ENCODE measurements at places on chromosomes 1 and 21.

- H3K36me3 ChIP-seq: no peaks in the 10 kb centered on the region
- peaks cover 23% of the 10 kb centered on the region for H3K4me1 ChIP-seq
- H3K27ac ChIP-seq: no peak overlapping the region
- H3K4me3 ChIP-seq: peak overlapping the region; percentile 83
- DNase-seq: no peak
Measured at GRCh38 chr1:1304331-1305299, 3.1 kb downstream of the ACAP3 start.

- no peaks in the 10 kb centered on the region for H3K4me1 ChIP-seq
- no peaks in the 10 kb centered on the region for H3K36me3 ChIP-seq
- H3K27ac ChIP-seq: no peak overlapping the region
- H3K27me3 ChIP-seq: no peaks in the 10 kb centered on the region
- no peak overlapping the region for H3K4me3 ChIP-seq
Measured at GRCh38 chr1:17986156-17986555, 121.4 kb upstream of the IGSF21 start.

- no peak overlapping the region for H3K27ac ChIP-seq
- H3K36me3 ChIP-seq: no peaks in the 10 kb centered on the region
- no peaks in the 10 kb centered on the region for H3K4me1 ChIP-seq
- H3K4me3 ChIP-seq: no peak overlapping the region
Measured at GRCh38 chr1:225748529-225748928, 29.1 kb upstream of the SRP9 start.

DNA sequence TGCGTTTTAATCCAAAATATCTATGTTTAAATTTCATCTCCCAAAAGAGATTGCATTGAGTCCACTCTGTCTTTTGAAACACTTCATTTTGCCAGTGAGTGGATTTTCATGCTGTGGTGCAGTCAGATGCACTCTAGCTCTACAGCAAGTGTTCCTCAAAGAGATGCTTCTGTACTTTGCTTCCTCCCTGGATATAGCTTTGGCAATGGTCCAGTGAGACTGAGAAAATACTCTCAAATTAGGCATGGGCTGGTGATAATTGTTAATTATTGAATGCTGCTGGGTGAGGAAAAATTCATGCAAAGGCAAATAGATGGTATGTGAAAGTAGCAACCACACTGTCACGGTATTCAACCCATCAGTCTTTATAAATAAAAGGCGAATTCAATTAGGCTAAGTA, 396.9 kb downstream of the ADGRL2 start:
- no peaks in the 10 kb centered on the region for H3K4me1 ChIP-seq
- no peaks in the 10 kb centered on the region for H3K36me3 ChIP-seq
- no peak for DNase-seq
- no peak overlapping the region for H3K27ac ChIP-seq
